ENCODE measurements at places on chromosomes 2 and 18. TPM values are rescaled to one million over a fixed set of nuclear protein-coding genes. Genes with fewer than 3 reads are reported as not detected.

Gene DQX1
- total RNA-seq: 0.16 TPM

Gene TDRD15
- 0.16 TPM for total RNA-seq

Gene EDAR
- not detected for total RNA-seq

DNA sequence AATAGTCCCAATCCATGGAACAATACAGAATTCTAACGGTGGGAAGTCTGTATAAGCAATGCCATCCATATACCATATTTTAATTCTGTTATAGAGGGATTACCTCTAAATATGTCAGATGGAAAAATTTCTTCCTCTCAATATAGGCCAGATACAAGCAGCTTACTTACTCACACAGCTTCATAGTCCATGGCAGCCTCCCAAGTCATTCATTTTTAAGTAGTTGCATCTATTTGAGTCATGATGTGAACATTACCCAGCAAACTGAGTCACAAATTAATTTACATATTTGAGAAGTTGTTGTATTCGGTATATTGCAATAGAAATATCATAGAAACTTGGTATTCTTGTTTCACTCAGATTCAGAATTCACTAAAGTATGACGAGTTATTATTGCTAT, 20.3 kb downstream of the TBR1 start:
- no peak for DNase-seq

DNA sequence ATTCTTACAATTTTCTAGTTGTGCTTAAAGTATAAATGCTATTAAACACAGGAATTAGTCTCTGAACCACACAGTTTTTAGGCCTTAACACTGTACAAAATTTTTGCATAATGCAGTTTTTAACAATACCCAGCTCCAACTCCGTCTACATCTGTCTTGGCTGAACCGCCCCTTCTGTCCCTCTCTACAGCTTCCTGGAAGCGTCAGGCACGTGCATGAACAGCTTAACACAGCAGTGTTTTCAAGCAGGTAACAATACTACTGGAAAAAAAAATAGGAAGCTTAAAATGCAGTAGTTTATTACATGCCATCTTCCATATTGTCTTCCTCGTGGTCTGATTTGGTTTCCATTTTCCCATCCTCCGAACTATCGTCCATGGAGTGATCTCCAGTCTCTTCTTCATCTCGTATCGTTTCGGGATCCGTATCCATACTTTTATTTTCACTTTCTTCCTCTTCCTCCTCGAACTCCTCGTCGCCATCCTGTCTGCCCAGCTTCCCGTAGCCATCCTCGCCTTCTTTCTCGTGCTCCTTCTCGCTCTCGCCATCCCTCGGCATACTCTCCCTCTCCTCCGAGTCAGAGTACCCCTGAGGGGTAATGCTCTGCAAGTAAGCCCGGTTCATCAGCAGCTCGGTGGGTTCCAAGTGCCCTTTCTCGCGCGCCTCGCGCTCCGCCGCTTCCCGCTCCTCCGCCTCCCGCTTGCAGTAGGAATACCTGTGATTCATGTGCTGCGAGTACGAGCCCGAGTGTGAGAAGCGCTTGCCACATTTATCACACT, 130.6 kb downstream of the ZEB2 start:
- no peak for DNase-seq

GRCh38 chr2:176239031-176239430, 30.2 kb upstream of the MTX2 start:
- no peak for DNase-seq

DNA sequence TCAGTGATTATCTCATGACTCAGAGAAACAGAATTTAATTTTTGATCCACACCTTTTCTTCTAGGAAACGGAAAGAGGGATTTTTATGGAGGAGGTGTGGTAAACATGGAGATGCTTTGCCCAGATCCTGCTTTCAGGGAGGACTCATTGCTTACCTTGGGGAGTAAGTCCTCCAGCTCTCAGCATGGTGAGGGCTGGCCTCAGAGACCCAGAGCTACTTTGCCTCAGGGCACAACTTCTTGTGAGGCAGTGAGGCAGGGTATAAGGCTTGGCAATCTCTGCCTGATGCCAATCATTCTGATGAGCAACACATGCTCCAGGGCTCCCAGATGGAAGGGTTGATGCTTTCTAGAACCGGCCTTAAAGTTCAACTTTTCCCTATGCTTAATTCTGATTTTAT, 189.9 kb upstream of the DCC start:
- DNase-seq: no peak
